ENCODE measurements at places on chromosomes 2 and 18.

DNA sequence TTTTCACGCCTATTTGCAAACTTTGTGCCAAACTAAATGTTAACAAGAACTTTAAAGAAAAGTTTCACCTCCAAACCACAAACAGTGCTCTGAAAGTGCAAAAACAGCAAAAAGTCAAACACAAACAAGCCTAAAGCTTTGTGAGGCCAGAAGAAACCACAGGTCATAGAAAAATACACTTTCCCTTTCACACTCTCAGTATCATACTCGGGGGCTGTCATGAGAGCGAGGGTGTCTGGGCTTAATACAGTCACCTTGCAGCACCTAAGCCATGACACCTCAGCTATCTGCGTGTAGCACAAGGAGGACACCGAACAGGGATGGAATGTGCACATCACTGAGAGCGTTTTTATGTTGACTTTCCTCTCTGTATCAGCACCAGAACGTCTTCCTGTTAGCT lies 26.6 kb upstream of the SEH1L start:
- DNase-seq = no peak

- no peak for DNase-seq
These were observed 5.0 kb downstream of the GYPC start for GRCh38 chr2:126660971-126661370.

DNA sequence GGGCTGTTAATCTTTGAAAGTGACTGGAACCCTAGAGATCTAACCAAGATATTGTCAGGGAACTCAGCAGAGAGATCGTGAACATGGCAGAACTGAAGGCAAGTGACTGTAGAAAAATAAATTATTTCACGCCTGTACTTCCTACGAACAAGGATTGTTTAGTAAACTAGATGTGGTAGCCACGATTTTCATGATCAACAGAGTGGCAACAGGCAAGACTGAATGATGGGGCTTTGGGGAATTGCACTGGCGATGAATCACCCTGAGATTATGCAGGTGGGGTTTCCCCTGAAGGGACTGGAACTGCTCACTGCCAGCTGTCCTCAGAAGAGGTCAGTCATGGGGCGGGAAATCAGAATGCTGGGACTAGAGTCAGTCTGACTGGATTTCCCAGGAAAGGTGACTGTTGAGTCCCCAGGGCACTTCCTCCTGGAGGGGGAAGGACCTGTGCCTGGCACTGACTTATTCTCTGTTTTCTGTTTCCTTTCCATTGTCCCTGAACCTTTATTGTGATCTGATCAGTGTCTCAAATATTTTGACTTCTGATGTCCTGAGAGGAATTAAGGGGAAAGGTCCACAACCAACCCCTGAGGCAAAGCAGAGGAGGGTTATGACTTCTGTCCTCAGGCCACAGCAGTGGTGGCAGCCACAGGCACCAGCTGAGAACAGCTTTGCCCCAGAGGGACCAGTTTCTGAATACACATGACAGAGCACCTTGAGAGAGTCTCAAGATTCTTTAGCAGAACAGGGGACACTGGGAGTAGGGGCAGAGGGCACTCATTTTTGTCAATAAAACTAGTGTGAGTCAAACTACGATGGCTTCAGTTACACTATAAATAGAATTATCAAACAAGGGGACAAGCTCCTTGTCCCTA lies 70.0 kb downstream of the NAB1 start:
- no peak for DNase-seq

DNA sequence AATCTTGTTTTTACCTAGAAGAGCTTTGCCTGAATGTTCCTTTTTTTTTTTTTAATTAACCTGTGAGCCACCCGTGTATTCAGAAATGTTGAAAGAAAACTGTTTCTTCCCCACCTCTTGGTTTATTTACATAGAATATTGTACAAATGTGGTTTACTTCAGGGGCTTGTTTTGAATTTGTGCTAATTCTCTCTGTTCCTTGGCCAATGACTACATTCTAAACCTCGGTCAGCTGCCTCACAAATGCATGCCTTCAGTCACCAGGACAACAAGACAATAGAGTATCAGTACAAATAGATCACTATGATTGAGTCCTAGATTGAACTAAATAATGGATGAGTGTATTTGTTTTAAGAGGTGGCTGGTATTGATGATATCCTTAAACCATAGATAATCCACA lies 36.0 kb downstream of the AGFG1 start:
- DNase-seq = no peak

DNA sequence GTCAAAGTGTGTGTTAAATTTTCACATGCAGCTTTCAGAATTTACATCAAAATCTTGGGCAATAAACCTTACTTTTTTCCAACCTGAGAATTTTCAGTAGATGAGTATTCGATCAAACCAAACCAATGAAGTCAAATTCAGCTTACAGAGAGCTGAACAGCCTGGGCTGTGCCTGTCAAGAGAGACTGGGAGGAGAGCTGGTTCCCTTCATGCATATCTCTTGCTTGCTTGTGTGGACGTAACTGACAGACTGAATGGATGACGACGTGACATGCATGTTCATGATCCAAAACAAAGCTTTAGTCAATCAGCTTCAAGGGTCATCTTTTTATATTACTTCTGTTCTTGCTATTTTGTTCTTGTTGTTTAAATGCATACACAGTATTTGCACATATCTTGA lies 145.2 kb downstream of the GALNT3 start:
- no peak for DNase-seq

GRCh38 chr2:180775711-180776110 lies 204.7 kb upstream of the UBE2E3 start:
- no peak for DNase-seq

- no peak for DNase-seq
These were observed 244.1 kb downstream of the LOXHD1 start for GRCh38 chr18:46412916-46413315.

DNA sequence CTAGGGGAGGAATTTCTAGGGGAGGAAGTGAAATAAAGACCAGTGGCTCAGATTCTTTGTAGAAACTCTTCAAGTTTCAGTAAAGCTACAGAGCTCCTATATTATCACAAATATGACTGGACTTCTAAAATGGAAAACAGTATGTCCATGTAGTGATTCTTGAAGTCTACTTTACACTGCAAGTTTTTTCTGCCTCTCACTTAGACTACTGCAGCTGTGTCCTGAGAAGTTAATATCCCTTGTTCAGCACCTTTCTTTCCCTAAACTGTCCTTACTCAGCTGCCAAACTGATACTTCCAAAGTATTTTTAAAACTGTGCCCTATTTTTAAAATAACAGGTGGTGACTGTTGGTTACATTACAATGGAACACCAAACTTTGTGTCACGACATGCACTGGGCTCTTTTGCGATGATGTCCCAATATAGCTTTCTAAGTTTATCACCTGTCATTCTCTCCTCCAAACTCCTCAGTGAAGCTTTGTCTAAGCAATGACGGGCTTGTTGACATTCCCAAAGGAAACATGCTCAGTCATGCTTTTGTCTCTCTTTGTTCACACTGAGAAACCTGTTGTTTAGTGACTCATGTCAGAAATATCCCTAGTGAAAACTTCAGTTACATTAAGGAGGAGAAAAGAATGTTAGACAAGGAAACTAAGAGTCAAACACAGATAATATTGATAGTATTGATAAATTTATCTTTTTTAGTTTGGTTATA lies 341.1 kb downstream of the ARL6IP6 start:
- DNase-seq = no peak

DNA sequence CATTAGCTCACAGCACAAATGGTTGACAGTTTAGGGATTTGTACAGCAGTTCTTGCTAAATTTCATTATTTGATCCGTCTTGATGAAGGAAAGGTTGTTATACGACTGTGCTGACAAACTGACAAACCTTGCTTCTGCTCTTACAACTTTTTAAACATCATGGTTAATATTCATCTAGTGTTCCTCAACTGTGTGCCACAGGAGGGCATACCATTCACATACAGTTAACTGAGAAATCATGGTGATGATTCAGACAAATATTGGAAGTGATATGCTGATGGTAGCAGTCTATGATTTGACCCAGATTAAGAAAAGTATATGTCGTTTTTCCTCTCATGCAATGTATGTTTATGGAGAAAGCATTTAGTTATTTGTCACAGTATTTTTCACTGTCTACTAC lies 129.8 kb upstream of the FSIP2 start:
- DNase-seq = no peak

- no peak for DNase-seq
These were observed 2.3 kb downstream of the DCAF17 start for GRCh38 chr2:171436307-171436706.

GRCh38 chr2:174667250-174667860 lies 69.8 kb upstream of the WIPF1 start:
- no peak for DNase-seq

- DNase-seq = no peak
These were observed 179.5 kb upstream of the PARD3B start for GRCh38 chr2:204365811-204366210.

GRCh38 chr2:156663757-156664409 lies 227.7 kb downstream of the GPD2 start:
- DNase-seq = no peak

GRCh38 chr2:7812231-7812995 lies 869.4 kb upstream of the ID2 start:
- no peak for DNase-seq

DNA sequence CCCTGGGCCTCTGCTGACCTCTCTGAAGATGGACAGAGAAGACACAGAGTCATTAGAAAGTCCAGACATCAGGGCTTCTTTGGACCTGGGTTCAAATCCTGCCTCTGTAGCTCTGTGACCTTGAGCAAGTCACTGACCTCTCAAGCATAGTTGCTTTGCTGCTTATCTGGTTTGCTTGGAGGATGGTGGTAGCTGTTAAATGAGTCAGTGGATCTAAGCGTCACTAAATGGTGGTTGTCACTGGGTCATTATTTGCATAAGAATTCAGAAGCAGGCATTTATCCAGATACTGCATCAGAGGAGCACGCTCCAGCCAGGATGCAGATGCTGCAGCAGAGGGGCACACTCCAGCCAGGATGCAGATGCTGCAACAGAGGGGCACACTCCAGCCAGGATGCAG lies 229.2 kb downstream of the GLI2 start:
- DNase-seq = no peak

DNA sequence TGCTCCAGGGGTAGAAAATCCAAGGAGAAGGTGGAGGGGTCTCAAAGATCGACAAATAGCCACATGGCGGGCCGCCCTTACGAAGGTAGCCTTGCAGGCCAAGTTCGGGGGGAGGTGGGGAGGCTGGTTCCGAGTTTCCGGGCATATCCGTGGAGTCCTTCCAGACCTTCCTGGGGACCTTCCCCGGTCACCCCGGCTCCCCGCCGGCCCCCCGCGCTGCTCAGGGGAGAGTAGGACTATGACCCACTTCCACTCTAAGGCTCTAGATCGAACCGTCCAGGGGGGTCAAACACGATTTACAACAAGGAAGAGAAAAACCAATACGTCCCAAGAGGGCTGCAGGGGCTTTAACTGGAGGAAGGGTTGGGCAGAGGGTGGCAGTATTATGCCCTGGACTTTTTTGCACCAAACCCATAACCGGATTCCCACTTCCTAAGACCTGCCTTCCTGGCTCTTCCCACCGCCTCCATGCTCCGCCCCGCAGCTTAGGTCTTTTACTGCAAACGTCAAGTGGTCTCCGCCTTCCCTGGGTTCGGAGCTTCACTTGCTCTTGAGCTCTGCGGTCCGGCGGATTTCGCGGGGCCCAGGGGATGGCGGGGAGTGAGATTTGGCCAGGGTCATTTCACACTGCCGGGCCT lies 779 bp upstream of the LYPD6 start:
- no peak for DNase-seq

DNA sequence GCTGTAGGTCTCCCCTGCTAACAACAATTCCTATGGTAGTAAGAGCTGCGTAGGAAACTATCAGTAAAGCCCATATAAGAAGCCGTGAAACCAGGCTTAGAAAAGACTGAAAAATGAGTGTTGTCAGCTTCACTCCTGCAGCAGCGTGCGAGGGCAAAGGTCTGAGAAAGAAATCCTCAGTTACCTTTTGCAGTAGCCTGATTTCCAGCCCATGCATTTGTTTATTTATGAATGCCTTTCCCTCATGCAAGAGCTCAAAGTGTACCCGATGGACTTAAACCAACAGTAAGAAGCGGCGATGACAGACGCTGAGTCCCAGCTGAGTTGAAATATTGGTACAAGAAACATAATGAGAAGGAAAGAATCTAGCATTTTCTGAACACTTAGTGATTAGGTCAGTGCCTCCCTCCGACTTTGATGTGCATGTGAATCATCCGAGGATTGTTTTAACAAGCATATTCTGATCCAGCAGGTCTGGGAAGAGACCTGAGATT lies 15.0 kb upstream of the POLI start:
- no peak for DNase-seq

GRCh38 chr2:40095000-40095399 lies 315.9 kb upstream of the THUMPD2 start:
- no peak for DNase-seq

DNA sequence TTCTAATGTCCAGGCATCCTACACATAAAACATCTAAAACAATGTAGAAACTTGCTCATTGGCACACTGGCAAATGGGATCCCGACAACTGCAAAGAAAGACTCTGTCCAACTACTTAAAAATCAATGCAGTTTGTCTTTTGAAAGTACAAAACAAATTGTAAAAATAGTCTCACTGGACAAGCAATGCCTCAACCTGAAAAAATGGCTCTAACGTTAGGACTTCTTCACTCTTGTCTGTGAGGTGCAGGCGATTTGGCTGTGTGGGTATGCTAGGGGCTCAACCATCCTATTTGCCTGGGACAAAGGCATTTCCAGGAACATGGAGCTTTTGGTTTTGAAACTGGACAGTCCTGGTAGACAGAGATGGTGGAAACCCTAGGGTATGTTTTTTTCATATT lies 10.7 kb downstream of the EFEMP1 start:
- no peak for DNase-seq

DNA sequence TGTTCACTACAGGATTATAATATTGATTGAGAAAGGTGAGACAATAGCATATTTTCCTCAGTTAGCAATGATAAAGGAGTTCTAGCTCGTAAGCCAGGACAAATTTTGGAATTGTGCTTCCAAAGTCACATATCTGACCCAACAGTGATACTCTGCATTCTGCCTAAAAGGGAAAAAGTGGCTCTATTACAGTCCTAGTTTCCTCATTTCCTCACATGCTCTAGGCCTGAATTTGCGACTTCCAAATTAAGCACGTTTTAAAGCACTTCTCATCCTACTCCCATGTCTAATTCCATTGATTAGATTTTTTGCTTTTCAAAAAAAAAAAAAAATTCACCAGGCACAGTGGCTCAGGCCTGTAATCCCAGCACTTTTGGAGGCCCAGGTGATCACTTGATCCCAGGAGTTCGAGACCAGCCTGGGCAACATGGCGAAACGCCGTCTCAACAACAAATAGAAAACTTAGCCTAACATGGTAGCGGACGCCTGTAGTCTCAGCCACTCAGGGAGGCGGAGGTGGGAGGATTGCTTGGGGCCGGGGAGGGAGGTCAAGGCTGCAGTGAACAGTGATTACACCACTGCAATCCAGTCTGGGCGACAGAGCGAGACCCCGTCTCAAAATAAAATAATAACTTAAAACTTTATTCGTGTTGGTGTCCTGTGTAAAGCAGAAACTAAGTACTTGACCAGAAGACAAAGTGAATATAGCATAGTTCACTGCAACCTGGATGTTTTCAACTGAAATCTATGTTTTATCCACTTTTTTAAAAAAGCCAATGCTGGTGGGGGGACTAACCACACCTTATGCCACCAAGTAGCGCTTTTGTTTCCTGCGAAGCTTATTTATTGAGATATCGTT lies 1.5 kb downstream of the ESCO1 start:
- DNase-seq = no peak
